Activated naive CD4-positive, alpha-beta T cell treated with anti-CD3 and anti-CD28 coated beads, Interleukin-2, amount 10 ng/mL, durations not matched to agents 7 days and 5 days (primary cell): ENCODE measurements at places on chromosomes 1 and 21.
A peak's percentile ranks its signal among the peaks of the same experiment; 100 is the strongest.

GRCh38 chr1:243980471-243980870 is 70.6 kb upstream of the ZBTB18 start:
- no peaks in the 10 kb centered on the region for H3K27me3 ChIP-seq
- H3K36me3 ChIP-seq: no peaks in the 10 kb centered on the region
- no peak overlapping the region for H3K27ac ChIP-seq

- peaks cover 9% of the 10 kb centered on the region for H3K4me1 ChIP-seq
- peak; percentile 11 for DNase-seq
- no peak overlapping the region for H3K27ac ChIP-seq
- no peak overlapping the region for H3K4me3 ChIP-seq
These were observed 16.4 kb upstream of the TSPEAR start for GRCh38 chr21:44727757-44728156.

- peak overlapping the region; percentile 98 for H3K4me3 ChIP-seq
- peak overlapping the region; percentile 99 for H3K27ac ChIP-seq
- peaks cover 55% of the 10 kb centered on the region for H3K36me3 ChIP-seq
- peak; percentile 83 for DNase-seq
- peaks cover 4% of the 10 kb centered on the region for H3K27me3 ChIP-seq
These were observed 1.1 kb downstream of the PIK3CD start for GRCh38 chr1:9652379-9653209.

GRCh38 chr21:34762786-34763185 is 94.0 kb downstream of the CLIC6 start:
- no peak for DNase-seq
- H3K27ac ChIP-seq: no peak overlapping the region
- no peak overlapping the region for H3K4me3 ChIP-seq

GRCh38 chr21:42038826-42039425 is 28.8 kb upstream of the ZBTB21 start:
- no peak overlapping the region for H3K4me3 ChIP-seq
- no peaks in the 10 kb centered on the region for H3K36me3 ChIP-seq
- peaks cover 3% of the 10 kb centered on the region for H3K27me3 ChIP-seq
- DNase-seq: no peak

DNA sequence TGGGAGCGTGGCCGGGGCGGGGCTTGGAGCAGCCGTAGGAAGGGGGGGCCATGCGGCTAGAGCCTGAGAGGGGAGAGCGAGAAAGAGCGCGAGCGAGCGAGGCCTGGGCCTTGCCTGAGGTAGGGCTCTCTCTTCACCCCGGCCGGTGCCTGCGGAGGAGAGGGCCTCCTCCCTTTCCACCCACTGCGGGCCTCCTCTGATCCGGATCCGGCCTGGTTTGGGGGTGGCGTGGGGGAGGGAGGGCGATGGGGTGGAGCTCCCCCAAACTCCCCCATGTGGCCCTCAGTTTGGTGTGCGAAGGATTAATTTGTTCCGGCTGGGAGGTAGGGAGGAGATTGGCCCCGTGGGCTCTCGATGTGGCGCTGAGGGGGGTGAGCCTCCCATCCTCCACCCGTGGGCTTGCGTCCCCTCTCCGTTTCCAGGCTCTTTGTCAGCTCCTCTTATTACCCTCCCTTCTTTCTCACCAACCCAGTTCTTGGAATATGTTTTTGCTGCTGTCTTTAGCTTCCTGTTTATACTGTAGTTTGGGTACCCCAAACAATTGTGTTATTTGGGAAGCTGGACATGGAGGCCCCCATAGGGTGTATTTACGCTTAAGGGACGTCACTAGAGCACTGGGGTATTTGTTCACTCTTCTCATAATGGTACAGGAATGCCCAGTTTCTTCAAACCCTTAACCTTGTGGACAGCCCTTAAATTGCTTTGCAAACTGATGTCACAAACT is 685 bp downstream of the UBAP2L start:
- peaks cover 64% of the 10 kb centered on the region for H3K36me3 ChIP-seq
- peak overlapping the region; percentile 94 for H3K4me3 ChIP-seq
- peak; percentile 82 for DNase-seq
- H3K4me1 ChIP-seq: peaks cover 73% of the 10 kb centered on the region
- H3K27ac ChIP-seq: peak overlapping the region; percentile 98
- H3K27me3 ChIP-seq: no peaks in the 10 kb centered on the region

- no peak for DNase-seq
- H3K4me3 ChIP-seq: no peak overlapping the region
- H3K27ac ChIP-seq: no peak overlapping the region
- peaks cover 4% of the 10 kb centered on the region for H3K4me1 ChIP-seq
- peaks cover 5% of the 10 kb centered on the region for H3K27me3 ChIP-seq
These were observed 483.9 kb downstream of the PTPRC start for GRCh38 chr1:199122532-199123311.

DNA sequence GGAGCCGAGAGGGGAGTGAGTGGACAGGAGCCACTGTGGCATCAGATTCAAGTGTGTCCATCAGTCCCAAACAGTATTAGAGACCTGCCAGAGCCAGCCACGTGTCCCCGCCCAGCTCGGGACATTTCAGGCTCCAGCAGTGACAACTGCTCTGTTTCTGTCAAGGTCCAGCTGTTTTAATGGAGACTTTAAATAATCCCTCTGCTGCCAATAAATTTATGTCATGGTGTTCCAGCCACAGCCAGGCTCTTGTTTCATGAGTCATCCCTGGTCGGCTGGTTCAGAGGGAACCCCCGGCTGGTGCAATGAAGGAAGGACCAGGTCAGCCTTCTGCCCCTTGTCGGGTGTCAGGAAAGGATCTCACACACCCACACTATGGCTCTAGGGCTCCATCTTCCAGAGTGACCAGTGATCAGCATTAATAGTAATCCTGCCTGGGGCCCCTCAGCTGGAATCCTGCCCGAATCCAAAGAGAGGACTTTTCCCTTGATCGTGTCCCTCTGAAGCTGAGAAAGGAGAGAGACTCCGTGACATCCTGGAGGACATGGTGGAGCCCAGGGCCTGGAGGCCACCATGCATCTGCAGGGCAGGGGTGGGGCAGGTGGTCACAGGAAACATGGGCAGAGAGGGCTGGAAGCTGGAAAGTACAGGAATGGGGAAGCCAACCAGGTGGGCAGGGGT is 197.3 kb downstream of the MATN1 start:
- H3K4me1 ChIP-seq: no peaks in the 10 kb centered on the region
- H3K27me3 ChIP-seq: peaks cover 42% of the 10 kb centered on the region

DNA sequence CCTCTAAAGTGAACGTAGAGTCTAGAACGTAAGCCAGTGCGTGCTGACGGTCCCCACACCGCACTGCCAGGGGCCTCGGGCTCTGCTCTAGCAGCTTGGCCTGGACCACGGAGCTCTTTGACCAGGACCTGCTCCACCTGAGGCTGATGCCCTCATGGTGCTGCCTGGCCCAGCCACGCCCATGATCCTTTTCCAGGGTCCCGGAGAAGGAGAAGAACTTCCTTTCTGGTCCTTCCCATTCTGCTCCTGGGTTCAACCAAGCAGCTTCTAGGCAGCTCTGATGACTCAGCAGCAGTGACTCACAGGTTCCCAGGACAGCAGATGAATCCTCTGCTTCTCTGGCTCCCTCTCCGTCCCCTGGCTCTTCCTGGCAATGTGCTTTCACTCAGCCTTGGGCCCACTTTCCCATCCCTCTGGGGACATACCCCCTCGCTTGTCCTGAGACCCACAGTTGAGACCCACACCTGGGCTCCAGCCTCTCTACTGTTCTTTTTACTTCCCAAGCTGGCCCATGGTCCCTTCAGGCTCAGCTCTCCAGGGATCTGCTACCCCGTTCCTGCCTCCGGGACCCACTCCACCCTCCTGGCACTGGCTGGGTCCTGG is 246.3 kb upstream of the RAB4A start:
- H3K4me1 ChIP-seq: peaks cover 17% of the 10 kb centered on the region
- no peak for DNase-seq
- H3K4me3 ChIP-seq: no peak overlapping the region
- no peak overlapping the region for H3K27ac ChIP-seq

- H3K27me3 ChIP-seq: no peaks in the 10 kb centered on the region
- peak overlapping the region; percentile 91 for H3K27ac ChIP-seq
- H3K36me3 ChIP-seq: peaks cover 1% of the 10 kb centered on the region
- H3K4me1 ChIP-seq: peaks cover 35% of the 10 kb centered on the region
- DNase-seq: peak; percentile 36
- peak overlapping the region; percentile 71 for H3K4me3 ChIP-seq
These were observed 36.7 kb upstream of the MTF2 start for GRCh38 chr1:93042187-93043056.

- DNase-seq: no peak
- no peak overlapping the region for H3K4me3 ChIP-seq
- no peak overlapping the region for H3K27ac ChIP-seq
- peaks cover 40% of the 10 kb centered on the region for H3K36me3 ChIP-seq
- H3K4me1 ChIP-seq: no peaks in the 10 kb centered on the region
These were observed 35.5 kb upstream of the ASPM start for GRCh38 chr1:197181982-197182381.

GRCh38 chr1:56302878-56303277 is 276.5 kb downstream of the PLPP3 start:
- H3K4me3 ChIP-seq: no peak overlapping the region
- no peak for DNase-seq
- H3K4me1 ChIP-seq: no peaks in the 10 kb centered on the region
- H3K27ac ChIP-seq: no peak overlapping the region

GRCh38 chr1:159077120-159077961 is 775 bp upstream of the AIM2 start:
- H3K36me3 ChIP-seq: no peaks in the 10 kb centered on the region
- DNase-seq: peak; percentile 92
- peaks cover under 1% of the 10 kb centered on the region for H3K27me3 ChIP-seq

GRCh38 chr1:20497506-20497905 is 10.4 kb downstream of the MUL1 start:
- H3K4me1 ChIP-seq: no peaks in the 10 kb centered on the region
- peaks cover 14% of the 10 kb centered on the region for H3K27me3 ChIP-seq
- H3K4me3 ChIP-seq: no peak overlapping the region
- H3K27ac ChIP-seq: no peak overlapping the region
- H3K36me3 ChIP-seq: peaks cover 25% of the 10 kb centered on the region
- no peak for DNase-seq

GRCh38 chr1:109479311-109479710 is 4.4 kb upstream of the ATXN7L2 start:
- peaks cover 21% of the 10 kb centered on the region for H3K4me1 ChIP-seq
- DNase-seq: no peak
- no peak overlapping the region for H3K4me3 ChIP-seq
- no peak overlapping the region for H3K27ac ChIP-seq
- no peaks in the 10 kb centered on the region for H3K36me3 ChIP-seq

- no peak overlapping the region for H3K4me3 ChIP-seq
- peaks cover 13% of the 10 kb centered on the region for H3K4me1 ChIP-seq
- H3K36me3 ChIP-seq: no peaks in the 10 kb centered on the region
- H3K27ac ChIP-seq: no peak overlapping the region
These were observed 1.8 kb upstream of the FABP3 start for GRCh38 chr1:31374511-31375196.

GRCh38 chr21:42381347-42381984 is 14.4 kb downstream of the TMPRSS3 start:
- peaks cover 22% of the 10 kb centered on the region for H3K4me1 ChIP-seq
- peak; percentile 67 for DNase-seq
- H3K36me3 ChIP-seq: peaks cover 23% of the 10 kb centered on the region
- peaks cover 7% of the 10 kb centered on the region for H3K27me3 ChIP-seq
- H3K4me3 ChIP-seq: no peak overlapping the region

DNA sequence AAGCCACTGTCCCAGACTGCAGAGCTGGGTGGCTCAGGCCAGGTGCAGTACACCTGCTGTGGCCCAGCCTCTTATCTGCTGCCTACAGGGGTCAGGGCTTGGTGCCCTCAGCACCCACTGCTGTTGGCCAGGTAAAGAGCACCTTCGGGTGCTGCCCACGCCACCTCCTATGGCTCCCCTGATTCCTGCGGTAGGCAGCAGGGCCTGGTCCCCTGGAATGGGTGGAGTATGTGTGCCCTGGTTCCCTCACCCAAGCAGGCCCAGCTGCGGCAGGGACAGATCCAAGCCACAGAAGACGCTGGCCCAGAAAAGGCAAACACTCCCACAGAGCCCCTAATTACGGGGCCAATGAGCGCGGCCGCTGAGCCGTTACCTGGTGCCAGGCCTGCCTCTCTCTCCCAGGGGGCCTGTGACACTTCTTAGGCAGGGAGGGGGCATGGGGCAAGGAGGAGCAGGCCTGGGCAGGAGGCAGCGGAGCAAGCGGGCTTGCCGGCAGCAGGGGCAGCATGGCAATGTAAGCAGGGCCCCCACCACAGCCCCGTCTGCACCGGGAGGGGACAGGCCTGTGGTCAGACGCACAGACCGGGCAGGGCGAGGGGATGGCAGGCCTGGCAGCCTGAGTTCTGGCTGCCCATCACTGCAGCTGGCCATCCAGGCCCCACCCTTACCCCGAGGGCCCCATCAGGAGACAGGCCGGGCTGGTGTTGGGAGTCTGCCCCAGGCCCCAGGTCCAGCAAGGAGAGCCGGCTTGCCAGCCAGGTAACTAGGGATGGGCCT is 19.0 kb downstream of the ESPN start:
- H3K4me3 ChIP-seq: no peak overlapping the region
- H3K27ac ChIP-seq: no peak overlapping the region
- peaks cover 19% of the 10 kb centered on the region for H3K4me1 ChIP-seq

GRCh38 chr1:47842228-47842919 is 154.8 kb downstream of the TRABD2B start:
- no peak overlapping the region for H3K27ac ChIP-seq
- H3K4me1 ChIP-seq: no peaks in the 10 kb centered on the region
- DNase-seq: no peak
- peaks cover 25% of the 10 kb centered on the region for H3K27me3 ChIP-seq
- no peaks in the 10 kb centered on the region for H3K36me3 ChIP-seq
- H3K4me3 ChIP-seq: no peak overlapping the region

DNA sequence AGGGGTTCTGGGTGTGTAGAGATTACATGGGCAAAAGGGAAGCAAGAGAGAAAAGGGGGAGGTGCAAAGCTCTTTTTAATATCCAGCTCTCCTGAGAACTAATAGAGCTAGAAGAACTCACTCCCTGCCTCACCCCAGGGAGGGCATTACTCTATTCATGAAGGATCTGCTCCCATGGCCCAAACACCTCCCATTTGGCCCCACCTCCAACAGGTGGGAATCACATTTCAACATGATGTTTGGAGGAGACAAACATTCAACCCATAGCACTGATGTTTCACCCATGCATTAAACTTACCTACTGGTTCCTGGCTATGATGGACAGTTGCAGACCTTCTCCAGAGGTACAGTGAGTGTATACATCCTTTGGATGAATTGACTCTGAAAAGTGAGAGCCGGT is 7.3 kb upstream of the JUN start:
- no peak overlapping the region for H3K4me3 ChIP-seq
- H3K27ac ChIP-seq: no peak overlapping the region
- DNase-seq: no peak
- H3K36me3 ChIP-seq: peaks cover 14% of the 10 kb centered on the region
- H3K4me1 ChIP-seq: peaks cover 17% of the 10 kb centered on the region
- H3K27me3 ChIP-seq: no peaks in the 10 kb centered on the region

GRCh38 chr1:35524106-35524505 is 33.1 kb downstream of the KIAA0319L start:
- peaks cover 6% of the 10 kb centered on the region for H3K4me1 ChIP-seq
- DNase-seq: no peak
- H3K36me3 ChIP-seq: peaks cover 39% of the 10 kb centered on the region
- no peaks in the 10 kb centered on the region for H3K27me3 ChIP-seq

GRCh38 chr1:238331557-238331956 is 440.8 kb upstream of the ZP4 start:
- H3K4me1 ChIP-seq: no peaks in the 10 kb centered on the region
- H3K36me3 ChIP-seq: no peaks in the 10 kb centered on the region
- H3K4me3 ChIP-seq: no peak overlapping the region
- DNase-seq: no peak
- no peak overlapping the region for H3K27ac ChIP-seq

GRCh38 chr1:17218939-17219338 is 14.0 kb downstream of the PADI1 start:
- H3K36me3 ChIP-seq: no peaks in the 10 kb centered on the region
- H3K4me3 ChIP-seq: no peak overlapping the region
- H3K27me3 ChIP-seq: peaks cover 48% of the 10 kb centered on the region
- peaks cover 1% of the 10 kb centered on the region for H3K4me1 ChIP-seq
- no peak overlapping the region for H3K27ac ChIP-seq
